ENCODE measurements at places on chromosomes 2 and 18.

GRCh38 chr2:129318581-129319421 is 660.7 kb upstream of the RAB6C start:
- DNase-seq = no peak

DNA sequence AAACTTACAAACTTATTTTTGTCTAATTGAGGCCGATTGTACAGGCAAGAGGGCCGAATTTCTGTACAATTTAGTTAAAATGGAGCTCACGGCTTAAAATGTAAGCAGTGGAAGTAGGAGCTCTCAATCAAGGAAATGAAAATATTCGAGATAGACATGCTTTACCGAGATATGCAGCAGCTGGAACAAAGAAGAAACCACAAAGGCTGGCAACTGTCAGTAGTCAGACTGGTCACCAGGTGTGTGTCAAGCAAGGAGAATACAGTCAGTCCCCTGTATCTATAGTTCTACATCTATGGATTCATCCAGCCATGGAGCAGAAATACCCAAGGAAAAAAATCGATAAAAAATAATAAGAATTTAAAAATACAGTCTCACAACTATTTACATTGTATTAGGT is 122.6 kb downstream of the WDSUB1 start:
- no peak for DNase-seq

DNA sequence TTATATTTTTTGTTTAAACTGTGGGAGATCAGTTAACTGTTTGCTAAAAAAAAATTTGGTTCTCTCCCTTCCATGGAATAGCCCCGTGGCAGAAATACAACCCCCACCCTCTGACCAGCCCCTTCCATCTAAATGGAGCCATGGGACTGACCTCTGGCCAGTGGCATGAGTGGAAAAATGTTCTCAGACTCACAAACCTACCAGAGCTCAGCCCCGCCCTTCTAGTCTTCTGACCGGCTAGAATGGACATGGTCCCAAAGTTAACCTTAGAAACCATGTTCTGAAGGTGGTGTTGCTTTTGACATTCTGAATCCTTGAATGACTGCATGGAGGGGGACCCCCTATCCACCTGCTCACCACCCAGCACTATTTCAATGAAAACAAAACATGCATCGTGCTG is 1.3 kb upstream of the CHRNA1 start:
- no peak for DNase-seq

DNA sequence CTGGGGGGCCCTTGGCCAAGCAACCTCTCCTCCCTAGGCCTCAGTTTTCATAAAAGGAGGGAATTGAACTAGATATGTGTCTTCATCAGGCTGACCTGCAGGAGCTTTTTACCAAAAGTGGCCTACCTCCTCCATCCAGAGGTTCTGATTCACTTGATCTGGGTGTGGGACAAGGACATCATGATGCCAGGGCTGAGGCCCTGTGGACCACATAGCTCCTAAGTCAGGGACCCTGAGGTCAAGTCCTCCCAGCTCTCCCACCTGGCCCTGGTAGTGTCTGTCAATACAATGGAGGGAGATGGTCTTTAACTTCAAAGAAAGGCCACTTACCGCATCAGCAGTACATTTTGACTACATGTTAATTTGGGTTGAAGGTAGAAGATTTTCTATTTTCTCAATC is 10.4 kb downstream of the IL1RN start:
- DNase-seq = no peak

DNA sequence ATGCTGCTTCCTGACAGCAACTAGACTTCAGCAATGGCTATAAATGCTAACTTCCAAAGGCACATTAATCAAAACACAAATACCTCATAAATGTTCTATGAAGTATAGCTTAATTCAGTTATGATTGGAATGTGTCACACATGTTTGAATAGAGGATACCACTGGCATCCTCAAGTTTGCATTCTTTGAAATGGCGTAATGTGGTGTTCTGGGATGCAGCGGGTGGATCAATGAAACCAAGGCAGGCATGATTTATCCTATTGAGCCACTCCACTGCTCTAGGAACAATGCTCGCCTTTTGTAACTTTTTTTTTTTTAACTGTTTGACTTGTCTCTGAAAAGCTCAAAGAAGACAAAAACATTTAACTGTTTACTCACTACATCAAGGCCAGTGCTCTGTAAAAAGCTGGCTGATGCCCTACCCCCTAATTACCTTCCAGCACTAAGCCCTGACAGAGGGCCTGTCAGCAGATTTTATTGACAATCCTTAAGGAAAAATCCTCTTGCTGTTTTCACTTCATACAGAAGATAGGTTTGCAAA is 278.8 kb upstream of the SESTD1 start:
- DNase-seq = no peak

- no peak for DNase-seq
Observed at GRCh38 chr2:75134860-75135259, 64.5 kb downstream of the TACR1 start.

GRCh38 chr2:240620149-240620731 is 5.0 kb upstream of the GPR35 start:
- DNase-seq = no peak

GRCh38 chr2:201891676-201892075 is 85.3 kb downstream of the CDK15 start:
- no peak for DNase-seq

All from activated CD4-positive, alpha-beta T cell treated with anti-CD3 and anti-CD28 coated beads for 4 hours (primary cell).